DMS53 (cell line): ENCODE measurements at places on chromosomes 2 and 18.

DNA sequence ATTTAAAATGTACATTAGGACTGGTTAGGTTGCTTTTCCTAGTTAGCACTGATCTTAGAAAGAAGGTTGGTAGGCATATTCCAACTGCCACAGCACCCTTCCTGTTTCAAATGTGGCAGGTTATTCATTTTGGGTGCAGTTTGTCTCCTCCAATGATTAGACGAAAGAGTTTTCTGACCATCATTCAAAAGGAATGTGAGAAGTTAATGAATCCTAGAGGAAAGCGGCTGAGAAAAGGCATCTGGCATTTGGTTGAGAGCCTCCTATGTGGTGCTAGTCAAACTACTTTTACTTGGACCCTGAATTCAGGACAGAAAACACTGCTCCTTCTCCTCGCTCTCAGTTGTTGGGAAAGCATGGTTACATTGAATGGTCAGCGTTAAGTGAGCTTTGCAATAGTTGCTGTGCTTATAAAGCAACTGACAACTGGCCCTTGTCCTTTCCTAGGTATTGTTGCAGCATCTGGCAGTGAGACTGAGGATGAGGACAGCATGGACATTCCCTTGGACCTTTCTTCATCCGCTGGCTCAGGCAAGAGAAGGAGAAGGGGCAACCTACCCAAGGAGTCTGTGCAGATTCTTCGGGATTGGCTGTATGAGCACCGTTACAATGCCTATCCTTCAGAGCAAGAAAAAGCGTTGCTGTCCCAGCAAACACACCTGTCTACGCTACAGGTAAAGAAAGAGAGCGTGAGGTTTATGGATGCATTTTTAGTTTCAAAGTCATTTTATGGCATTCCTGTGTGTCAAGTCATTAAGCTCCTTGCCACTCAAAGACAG is 6.1 kb downstream of the TGIF1 start:
- DNase-seq = peak; percentile 91

GRCh38 chr2:32647180-32647651 is 19.4 kb downstream of the TTC27 start:
- DNase-seq = no peak

DNA sequence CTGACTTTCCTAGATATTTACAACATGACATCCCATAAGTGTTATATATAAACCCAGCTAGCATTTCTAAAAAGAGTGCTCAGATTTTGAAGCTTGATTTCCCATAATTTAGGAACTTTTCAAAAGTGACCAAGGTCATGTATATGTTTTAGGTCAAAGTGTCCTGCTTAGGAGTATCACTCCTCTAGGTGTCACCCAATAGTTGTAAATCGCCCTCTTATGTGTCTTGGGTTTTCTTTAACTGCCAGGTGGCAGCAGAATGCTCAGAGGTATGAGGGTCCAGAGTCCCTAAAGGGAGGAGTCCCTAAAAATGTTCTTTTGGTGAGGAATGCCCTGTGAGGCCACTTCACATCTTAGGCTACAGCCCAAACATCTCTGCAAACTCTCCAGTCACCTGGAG is 358.3 kb downstream of the CELF4 start:
- DNase-seq = peak; percentile 8

DNA sequence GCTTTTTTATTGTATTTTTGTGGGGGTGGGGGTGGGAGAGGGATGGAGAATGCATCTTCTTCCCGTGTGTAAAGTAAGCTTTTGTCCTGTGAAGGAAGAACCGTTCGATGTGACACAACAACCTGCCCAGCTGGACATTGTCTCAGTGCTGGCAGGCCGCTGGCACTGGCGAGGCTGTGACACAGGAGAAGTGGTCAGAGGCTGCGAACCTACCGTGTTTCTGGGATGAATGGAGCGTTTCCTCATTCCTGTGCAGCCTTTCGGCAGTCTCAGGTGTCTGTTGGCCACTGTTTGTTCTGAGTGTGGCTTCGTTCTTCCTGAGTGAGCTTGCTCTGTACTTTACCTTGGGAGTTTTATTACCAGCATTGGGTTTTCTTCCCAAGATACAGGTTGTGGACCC is 8.0 kb downstream of the RAMP1 start:
- DNase-seq = no peak

- DNase-seq = no peak
These were observed 56.2 kb downstream of the ANKMY1 start for GRCh38 chr2:240501531-240501991.

DNA sequence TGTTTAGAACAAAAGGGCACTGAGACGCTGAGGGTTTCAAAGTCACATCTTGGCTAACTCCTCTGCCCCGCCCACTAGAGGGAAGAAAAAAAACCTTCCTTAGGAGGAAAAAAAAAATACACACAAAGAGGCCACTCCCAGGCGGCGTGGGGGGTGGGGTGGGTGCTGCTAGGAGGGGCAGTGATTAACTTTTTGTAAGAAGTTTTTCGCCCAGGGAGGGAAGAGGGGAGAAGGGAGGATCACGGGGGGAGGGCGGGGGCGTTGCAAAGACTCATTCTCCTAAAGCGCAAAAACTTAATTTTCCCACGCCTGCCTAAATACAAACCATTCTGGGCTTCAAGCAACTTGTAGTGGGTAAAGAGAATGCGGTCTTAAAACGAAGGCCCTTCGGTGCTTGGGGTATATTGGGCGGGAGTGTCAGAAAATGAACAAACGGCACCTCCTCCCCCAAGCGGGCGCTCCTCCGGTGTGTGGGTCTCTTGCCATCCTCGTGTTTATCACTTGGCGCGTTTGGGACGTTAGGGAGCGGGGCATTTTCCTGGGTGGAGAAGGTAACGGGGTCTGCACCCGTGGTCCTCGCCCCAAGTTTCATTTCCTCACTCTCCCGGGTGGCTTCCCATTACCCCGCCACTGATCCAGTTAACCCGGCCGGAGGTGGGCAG is 1.7 kb downstream of the CXCR4 start:
- no peak for DNase-seq

- no peak for DNase-seq
These were observed 141.8 kb upstream of the ALKAL2 start for GRCh38 chr2:429575-430254.

GRCh38 chr2:175006281-175006680 is 1.1 kb upstream of the CHN1 start:
- no peak for DNase-seq
